Dermis microvascular lymphatic vessel endothelial cell (primary cell): ENCODE measurements at places on chromosomes 2 and 18. TPM values are rescaled to one million over a fixed set of nuclear protein-coding genes. Genes with fewer than 3 reads are reported as not detected.

LCT gene
- not detected in 2 replicates for total RNA-seq

- DNase-seq: no peak
These were observed 45.5 kb upstream of the UBE2E3 start for GRCh38 chr2:180934911-180935310.

- DNase-seq: no peak
These were observed 155.1 kb downstream of the SS18 start for GRCh38 chr18:25935356-25935755.

DNA sequence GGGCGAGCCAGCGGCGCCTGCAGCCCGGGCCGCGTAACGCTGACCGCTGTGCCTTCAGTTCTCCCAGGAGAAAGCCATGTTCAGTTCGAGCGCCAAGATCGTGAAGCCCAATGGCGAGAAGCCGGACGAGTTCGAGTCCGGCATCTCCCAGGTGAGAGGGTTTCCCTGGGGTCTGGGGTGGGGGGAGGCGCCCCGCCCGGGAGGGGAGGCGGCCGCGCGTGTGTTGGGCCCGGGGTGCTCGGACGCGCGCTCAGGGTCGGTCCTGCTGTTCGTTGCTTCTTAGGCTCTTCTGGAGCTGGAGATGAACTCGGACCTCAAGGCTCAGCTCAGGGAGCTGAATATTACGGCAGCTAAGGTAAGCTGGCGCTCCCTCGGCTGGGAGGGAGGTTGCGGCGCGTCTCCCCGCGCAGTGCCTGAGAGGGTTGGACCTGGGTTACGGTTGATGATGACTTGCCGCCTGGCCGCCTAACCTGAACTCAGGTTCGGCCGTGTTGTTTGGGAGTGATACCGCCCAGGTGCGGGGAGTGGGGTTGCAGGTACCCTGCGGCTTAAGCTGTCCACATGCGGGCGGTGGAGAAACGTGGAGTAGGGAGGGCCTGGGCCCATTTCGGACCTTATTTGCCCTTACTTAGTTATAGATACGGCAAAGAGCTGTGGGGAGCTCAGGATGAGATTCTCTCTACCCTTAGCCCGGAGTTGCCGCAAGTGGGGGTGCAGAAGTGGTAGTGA lies 638 bp downstream of the RPS7 start:
- peak; percentile 15 for DNase-seq

TSHZ1 gene
- total RNA-seq: 6.5 and 13.4 TPM in 2 replicates

- DNase-seq: no peak
These were observed 135.8 kb downstream of the HDAC4 start for GRCh38 chr2:239264838-239265651.

GRCh38 chr2:88669482-88670214 lies 21.8 kb upstream of the RPIA start:
- peak; percentile 58 for DNase-seq

GRCh38 chr2:149686136-149687051 lies 98.8 kb upstream of the MMADHC start:
- DNase-seq: no peak

DNA sequence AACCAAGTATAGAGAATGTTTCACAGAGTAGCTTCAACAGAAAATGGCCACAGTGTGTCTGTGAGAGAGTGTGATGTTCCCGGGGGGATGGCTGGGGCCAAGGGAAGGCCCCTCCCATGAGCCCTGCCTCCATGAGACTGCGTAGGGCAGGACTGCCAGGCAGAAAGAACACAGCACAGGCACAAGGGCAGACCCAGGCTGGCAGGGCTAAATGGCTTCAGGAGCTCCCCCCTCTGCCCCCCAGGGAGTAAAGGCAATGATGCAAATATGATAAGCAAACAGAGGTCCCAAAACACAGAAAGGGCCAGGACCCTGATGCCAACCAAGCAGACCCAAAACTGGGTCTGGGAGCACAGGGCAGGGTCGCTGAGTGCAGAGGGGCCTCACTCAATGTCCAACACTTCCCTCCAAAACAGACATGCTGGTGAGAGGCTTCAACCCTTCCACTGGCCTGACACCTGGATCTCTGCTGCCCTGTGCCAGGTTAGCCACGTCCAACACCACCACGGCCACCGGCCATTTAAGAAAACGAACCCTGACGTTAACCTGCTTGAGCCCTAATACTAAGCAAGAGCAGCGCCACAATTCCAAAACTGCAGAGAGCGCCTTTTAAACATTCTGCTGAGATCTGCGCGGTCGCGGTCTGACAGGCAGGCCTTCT lies 90.3 kb downstream of the HDAC4 start:
- no peak for DNase-seq
